ENCODE measurements at places on chromosomes 2 and 18.
A peak's percentile ranks its signal among the peaks of the same experiment; 100 is the strongest.

DNA sequence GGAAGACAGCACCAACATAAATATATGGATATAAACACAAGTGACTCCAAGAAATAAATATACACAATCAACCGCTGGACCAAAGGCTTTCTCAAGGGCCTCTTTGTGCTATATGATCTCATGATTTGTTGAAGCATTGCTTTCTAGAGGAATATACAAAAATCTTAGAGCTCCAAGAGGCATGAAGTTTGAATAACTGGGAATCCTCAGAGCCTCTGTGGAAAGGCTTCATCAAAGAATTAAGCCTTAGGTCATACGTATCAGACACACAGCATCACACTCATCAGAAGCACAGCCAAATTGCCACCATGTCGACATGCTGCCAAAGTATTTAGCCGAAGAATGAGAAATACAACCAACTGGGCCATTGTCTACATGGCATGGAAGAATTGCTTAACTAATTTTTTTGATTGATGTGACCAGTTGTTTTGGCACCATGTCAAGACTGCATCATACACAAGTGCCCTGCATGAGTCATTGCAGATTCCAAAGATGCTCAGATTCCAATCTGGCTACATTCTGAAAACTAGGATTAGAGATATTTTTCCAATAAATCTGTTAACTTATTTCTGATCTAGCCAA lies 860.6 kb upstream of the ZEB2 start:
- no peak for DNase-seq

DNA sequence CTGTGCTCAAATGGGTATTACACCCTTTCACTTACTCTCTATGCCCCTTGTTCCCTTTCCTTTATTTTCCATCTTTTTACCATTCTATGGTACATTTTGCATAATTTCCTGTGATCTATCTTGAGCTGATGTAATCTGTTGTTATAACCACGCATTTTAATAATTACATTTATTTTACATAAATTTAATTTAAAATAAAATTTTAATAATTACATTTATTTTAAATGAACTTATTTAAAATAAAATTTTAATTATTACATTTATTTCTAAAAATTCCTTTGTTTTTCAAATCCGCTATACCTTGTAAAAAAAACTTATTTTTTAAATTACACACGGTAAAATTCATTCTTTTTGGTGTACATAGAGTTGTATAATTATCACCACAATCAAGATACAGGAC lies 93.9 kb downstream of the CRACDL start:
- no peak for DNase-seq

GRCh38 chr2:1654696-1655374 lies 89.5 kb downstream of the PXDN start:
- no peak for DNase-seq

DNA sequence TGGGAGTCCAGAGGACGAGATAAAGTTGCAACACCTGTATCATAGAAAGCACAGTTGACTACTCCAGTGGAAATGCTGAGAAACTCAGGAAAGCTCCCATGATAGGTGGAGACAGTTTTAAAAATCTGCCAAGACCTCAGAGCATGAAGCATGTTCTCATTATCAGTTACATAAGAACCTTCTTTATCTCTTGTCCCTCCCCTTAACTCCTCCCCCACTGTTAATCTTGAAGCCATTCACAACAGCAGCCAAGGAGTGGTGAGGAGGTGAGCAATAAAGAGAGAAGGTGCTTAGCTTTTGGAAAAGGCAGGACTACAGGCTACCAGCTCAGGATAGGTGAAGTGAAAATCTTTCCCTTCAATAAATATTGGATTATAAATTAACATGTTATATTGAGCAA lies 657.9 kb downstream of the NYAP2 start:
- no peak for DNase-seq

DNA sequence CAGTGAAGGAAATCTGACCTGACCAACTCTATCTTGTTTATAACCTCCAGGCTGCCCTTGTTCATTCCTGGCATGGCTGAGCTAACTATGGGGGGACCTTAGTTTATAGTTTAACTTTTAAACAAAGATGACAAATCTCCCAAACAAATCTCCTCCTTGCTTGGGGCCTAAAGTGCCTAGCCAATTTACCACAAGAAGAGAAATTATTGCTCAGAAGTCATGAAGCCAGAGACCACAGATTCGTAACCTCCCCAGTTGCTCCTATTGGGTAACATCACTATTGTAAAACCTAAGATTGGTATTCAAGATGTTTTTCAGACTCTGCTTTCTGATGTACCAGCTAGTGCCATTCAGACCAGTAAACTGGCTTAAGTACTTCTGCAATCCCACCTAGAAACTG lies 649.4 kb upstream of the SLC8A1 start:
- DNase-seq, result no peak

GRCh38 chr2:196268025-196268424 lies 96.6 kb upstream of the STK17B start:
- no peak for DNase-seq

DNA sequence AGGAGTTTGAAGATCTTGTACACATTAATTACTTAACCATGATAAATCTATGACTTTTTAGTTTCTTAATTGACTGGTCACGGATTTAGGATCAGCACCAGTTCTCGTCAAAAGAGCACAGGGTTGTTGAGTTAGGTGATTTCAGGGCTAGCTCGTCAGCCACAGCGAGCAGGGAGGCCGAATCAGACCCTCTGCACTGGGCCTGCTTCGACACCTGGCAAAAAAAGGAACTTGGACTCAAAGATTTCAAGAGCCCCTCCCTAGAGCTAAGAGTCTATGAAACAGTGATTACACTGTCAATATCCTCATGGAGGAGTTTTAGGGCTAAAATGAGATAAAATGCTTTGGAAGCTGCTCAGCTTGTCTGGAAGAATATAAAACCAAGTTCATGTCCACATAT lies 4.6 kb upstream of the SERTAD2 start:
- DNase-seq, result no peak

DNA sequence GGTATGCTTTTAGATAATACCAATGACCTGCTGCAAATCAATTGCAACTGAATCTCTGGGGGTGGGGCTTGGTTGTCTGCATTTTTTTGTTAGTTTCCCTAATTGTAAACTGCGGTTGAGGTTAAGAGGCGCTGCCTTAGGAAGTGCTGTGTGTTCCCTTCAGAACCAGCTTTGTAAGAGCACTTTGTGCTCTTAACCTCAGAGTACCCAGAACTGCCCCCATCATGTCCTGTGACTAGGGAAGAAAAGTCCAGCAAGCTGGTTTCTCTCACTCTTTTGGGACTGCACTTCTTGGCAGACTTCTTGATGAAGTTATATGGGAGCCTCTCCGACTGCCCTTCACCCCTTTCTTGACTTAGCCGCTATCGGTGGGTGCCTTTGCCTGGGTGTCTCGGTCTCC lies 245.5 kb upstream of the CXCR4 start:
- no peak for DNase-seq

DNA sequence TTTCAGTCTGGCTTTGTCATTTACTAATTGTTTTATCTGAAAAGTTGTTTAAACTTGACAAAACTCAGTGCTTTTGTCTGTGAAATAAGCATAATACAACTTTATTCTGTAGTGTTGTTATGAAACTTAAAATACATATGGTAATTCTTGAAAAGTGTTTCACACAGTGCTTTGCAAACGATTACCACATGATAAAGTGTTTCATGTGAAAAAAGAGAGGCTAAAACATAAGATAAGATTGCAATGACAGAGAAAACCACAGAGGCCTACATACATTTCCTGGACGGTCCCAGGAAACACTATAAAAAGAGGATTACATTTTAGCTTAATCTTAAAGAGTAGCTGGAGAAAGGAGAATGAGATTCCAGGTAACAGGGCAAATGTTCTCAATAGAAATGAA lies 1934.6 kb upstream of the LRRTM1 start:
- DNase-seq, result no peak

- no peak for DNase-seq
These were observed 12.4 kb downstream of the RALB start for GRCh38 chr2:120265006-120265405.

GRCh38 chr18:524466-524865 lies 24.0 kb upstream of the COLEC12 start:
- no peak for DNase-seq

- no peak for DNase-seq
These were observed 82.3 kb downstream of the MYCN start for GRCh38 chr2:16022548-16023240.

GRCh38 chr18:46325895-46326294 lies 221.7 kb downstream of the HAUS1 start:
- no peak for DNase-seq

- DNase-seq, result no peak
These were observed 39.7 kb downstream of the KIDINS220 start for GRCh38 chr2:8797682-8798081.

DNA sequence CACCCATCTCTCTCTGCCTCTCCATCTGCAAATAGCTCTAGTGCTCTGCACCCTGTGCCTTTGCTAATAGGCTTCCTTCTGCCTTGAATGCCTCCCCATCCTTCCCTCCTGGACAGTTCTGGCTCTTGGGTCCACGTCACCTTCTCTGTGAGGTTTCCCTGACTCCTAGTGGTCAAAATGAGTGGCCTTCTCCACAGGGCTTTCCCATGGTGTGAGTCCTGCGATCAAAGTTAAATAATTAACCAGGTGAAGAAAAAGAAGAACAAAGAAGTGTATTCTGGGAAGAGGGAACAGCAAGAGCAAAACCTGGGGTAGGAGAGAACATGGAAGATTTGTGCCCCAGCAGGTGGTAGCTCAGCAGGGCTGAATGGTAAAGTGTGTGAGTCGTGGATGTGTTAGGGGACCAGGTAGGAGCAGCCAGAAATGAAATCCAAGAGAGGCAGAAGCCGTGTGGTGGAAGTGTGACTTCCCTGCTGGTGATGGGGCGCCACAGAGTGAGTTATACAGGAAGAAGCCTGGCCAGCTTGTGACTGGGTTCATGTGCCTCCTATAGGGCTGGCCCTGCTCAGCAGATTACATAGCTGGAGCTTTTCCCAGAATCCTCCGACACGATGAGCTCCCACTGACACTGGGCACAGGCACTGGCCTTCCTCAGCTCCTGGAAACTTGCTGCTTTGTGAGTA lies 93.8 kb upstream of the LDAH start:
- DNase-seq, result no peak

GRCh38 chr2:205925373-205926337 lies 160.3 kb downstream of the INO80D start:
- peak; percentile 20 for DNase-seq

DNA sequence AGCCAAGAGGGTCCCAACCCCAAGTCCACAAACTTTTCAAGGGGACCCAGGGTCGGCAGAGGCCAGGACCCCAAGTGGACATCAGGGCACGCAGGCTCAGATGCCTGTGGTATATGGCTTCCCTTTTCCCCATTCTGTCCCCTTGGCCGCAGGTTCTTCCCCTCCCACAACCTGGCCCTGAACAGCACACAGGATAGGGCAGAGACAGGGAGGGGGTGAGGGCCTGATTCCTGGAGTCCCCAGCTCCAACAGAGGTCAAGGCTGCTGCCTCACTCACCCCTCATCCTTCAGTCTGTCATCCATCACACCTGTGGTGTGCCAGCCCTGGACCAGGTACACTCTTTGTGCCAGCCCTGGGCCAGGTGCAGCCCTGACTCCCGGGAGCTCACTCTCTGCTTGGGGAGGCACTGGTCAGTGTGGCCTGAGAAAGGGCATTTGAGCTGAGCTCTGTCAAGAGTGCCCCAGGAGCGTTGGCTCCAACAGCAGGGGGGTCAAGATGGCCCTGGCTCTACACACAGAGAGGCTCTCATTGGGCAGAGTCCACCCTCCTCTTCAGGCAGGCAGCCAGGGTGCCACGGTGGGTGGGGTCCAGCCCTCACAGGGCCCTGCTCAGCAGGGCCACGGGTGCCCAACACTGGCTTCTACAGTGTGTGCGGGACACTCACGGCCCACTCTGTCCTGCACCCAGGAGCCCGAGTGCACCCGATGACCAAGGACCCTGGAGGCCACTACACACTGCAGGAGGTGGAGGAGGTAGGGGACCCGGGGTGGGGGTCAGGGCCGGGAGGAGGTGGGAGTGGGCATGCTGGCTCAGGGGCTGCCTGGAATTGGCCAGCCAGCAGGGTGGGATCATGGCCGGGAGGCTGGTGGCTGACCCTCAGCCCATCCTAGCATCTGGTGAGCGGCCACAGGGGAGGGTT lies 1.6 kb downstream of the AGXT start:
- DNase-seq, result no peak

DNA sequence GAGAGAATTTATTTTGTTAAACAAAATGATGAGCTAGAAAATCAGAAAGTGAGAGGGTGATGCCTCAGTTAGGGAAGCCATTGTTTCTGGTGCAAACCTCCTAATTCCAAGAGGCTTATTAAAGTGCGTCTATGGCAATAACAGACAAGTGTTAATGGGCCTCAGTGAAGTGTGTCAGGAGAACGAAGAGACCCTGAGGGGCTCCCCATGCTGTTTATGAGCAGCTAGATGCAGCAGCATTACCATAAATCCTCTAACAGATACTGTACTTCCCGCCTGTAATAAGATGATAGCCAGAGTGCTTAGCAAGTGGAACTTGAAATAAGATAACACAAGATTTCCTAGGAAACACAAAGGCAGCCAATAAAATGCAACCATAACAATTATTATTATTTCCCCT lies 157.4 kb downstream of the MYT1L start:
- no peak for DNase-seq

- DNase-seq, result no peak
These were observed 121.9 kb upstream of the MSTN start for GRCh38 chr2:190184460-190184859.
